ENCODE measurements at places on chromosomes 7 and 10. TPM values are rescaled to one million over a fixed set of nuclear protein-coding genes. Genes with fewer than 3 reads are reported as not detected.

Gene DLX6
- total RNA-seq: 1.1 TPM

Gene KCND2
- total RNA-seq: 9.4 TPM

GRCh38 chr7:152597507-152597906 lies 78.4 kb downstream of the XRCC2 start:
- DNase-seq: peak; percentile 30

- no peak for DNase-seq
Measured at GRCh38 chr7:142804728-142805207, 34.0 kb downstream of the PRSS2 start.

DNA sequence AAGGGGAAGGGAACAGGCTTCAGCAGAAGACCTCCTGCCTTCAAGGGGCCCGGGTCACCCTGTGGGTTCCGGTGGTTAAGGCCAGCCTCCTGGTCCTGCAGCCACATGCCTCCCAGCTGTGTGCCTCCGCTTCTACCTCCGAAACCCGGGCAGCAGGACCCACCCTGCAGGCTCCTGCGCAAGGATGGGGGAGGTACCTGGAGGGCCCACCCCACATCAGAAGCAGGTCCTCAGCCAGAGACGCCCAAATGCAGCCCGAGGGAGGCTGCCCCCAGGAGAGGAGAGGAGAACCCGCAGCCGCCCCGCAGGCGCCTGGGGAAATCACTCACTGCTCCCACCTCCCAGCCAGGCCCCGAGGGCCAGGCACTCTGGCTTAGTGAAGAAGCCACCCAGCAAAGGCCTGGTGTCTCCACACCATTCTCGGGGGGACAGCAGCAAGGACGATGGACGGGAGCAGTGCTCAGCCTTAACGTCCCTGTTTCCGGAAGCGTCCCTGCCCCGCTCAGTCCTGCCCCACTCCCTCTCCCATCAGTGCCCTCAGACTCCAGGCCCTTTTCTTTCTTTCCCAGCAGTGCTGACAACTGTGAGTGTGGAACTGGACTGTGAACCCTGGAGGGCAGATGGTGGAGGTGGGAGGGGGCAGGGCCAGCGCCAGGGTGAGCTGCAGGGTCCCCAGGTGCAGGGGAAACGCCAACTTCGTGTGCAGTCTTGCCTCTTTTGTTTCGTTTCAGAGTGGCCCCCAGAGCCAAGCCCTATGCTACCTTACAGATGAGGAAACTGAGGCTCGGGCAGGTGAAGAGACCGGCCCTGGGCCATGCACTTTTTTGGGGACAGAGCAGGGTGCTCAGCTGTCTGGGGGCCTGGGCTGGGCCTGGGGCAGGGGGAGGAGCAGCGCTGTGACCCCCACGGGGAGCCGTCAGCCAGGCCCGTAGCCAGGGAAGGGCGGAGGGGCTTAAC lies 138.0 kb downstream of the FAM53B start:
- DNase-seq: peak; percentile 85

DNA sequence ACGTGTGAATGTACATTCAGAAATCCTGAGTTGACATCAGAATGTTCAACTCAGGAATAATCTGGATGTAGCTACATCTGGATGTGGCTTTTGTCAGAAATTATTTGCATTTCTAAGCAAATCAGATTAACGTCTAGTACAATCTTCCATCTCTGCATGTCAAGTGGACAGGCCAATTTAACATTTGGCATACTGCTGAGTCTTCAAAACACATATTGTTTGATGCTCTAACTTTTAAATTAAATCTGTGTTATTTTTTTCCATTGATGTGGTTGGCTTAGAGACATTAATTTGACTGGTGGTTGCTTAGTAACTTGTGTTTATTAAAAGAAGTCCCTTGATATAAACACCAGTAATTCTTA lies 3.4 kb downstream of the STAMBPL1 start:
- no peak for DNase-seq

DNA sequence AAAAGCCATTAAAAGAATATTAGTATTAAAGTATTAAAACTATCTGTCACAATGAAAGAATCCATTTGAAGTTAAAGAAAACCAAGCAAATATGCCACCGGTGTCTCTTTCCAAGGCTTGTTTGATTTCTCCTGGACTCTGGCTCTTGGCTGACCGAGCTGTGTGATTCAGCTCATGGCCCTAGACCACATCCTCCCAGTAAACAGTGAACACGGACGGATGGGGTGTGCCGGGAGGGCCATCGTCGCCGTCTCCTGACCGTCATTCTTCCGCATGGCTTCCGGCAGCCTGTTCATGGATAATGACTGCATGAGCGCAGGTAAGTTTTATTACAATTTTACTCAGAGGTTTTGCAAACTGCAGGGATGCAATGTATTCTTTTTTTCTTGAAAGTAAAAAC lies 218.5 kb downstream of the DNAJB6 start:
- peak; percentile 18 for DNase-seq

- DNase-seq: no peak
Measured at GRCh38 chr7:70419526-70420380, 712.2 kb upstream of the GALNT17 start.

DNA sequence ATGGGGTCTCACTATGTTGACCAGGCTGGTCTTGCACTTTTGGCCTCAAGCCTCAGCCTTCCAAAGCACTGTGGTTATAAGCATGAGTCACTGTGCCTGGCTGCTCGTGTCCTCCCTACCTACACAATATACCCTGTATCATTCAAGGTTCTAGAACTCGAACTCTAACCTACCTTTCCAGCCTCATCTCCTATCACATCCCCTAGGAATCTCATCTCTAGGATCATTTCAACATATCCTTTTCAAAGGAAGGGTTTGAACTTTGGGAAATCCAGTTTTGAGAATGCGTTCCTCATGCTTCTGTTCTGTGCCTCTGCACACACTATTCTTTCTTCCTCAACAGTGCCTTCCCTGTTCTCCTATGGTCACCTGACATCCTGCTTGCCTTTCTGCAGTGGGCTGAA lies 87.8 kb upstream of the RHEB start:
- no peak for DNase-seq

DNA sequence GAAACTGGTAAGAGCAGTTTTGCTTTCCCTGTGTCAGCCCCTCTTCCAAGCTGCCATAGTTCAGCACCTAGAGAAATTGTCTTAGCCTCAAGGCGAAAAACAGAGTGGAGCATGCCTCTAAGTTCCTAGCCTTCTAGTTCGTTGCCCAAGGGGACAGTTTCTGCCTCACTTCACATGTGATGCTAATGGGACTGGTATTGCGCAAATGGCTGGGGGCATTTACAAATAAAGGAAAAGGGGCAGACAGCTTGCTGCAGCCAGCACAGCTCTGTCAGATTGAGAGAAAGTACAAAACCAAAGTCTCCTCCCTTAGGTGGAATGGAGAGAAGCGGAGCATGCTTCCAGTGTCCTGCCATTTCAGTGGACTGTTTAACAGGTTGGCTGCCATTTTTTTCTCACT lies 567.7 kb downstream of the ETV1 start:
- no peak for DNase-seq

GRCh38 chr10:86203162-86203905 lies 163.3 kb downstream of the GRID1 start:
- no peak for DNase-seq

- DNase-seq: no peak
Measured at GRCh38 chr10:416091-416515, 273.4 kb downstream of the DIP2C start.

GRCh38 chr10:19815731-19816410 lies 361 bp upstream of the PLXDC2 start:
- peak; percentile 79 for DNase-seq

DNA sequence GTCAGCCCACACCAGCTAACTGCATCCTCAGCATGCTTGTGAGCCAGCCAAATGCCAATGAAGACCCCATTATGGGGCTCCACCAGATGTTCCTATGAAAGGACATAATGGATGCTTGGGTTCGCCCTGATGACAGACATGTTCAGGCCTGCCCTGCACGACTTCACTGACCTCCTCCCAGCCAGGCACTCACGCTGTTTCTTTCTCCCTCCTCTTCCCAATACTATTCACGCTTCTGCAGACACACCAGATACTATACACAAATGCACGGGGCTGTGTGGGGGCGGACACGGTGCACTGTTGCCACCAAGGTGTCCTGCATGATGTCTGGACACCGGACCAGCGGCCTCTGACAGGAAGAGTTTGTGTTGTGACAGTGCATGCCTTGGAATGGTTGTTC lies 284.2 kb downstream of the PRPF18 start:
- no peak for DNase-seq

All from osteoblast (primary cell).